ENCODE measurements at places on chromosomes 6 and 20. TPM values are rescaled to one million over a fixed set of nuclear protein-coding genes. Genes with fewer than 3 reads are reported as not detected.

DNA sequence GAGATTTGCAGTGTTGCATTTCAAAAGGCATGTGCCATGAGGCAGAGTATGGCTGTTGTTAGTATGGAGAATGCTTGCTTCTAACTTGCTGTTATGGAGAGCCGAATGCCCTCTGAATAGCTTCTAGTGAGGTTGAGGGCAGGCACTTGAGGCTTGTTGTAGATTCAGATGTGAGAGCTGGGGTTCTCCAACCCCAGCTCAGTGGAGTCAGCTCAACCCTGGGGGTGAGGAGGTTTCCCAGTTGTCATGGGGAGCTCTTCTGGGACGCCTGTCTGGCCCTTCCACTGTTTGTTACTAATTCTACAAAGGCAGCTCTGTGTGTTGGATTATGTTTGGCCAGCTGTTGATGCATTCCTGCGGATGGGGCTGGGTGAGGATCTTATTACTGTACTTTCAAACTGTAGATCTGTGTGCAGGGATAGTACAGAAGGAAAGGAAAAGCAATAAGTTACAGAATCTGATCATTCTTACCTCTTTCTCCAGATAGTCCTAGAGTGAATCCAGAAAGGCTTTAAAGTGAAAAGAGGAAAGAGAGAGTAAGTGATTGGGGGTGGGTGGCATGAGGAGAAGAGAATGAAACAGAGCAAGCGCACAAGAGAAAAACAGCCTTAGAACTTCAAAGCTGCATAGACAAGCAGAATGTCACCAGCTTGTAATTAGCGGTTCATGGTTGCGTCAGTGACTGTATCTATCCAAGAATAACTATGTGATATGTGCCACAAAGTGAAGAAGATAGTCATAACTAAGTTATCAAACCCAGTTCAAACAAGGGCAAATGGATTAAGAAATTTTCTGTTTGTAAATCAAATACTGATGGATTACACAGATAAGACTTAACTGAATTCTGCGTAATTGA lies 148.7 kb downstream of the PRL start:
- DNase-seq, result peak; percentile 81

GRCh38 chr6:30060606-30061091 lies 416 bp upstream of the POLR1H start:
- peak; percentile 56 for DNase-seq

- peak; percentile 86 for DNase-seq
Measured at GRCh38 chr6:26205625-26206574, 118.7 kb downstream of the HFE start.

DNA sequence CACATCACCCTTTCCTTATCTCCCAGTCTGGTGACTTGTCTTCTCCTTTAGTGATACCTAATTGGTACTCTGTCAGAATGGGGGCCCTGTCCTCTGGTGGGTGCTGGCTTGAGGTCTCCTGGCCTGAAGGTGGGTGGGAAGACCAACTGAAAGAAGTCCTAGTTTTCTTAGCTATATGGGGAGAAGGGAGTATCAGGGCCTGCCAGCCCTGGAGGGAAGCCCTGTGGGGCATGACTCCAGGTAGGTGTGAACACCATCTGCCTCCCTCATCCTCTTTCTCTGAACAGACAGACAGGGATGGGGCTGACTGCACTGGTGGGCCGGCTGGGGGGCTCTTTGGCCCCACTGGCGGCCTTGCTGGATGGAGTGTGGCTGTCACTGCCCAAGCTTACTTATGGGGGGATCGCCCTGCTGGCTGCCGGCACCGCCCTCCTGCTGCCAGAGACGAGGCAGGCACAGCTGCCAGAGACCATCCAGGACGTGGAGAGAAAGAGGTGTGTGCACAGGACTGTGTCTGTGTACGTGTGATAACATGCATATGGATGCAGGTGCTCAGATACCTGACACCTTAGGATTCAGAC lies 4.8 kb downstream of the CRIP3 start:
- no peak for DNase-seq

GRCh38 chr6:140043357-140043756 lies 668.9 kb upstream of the CITED2 start:
- DNase-seq, result peak; percentile 85

DNA sequence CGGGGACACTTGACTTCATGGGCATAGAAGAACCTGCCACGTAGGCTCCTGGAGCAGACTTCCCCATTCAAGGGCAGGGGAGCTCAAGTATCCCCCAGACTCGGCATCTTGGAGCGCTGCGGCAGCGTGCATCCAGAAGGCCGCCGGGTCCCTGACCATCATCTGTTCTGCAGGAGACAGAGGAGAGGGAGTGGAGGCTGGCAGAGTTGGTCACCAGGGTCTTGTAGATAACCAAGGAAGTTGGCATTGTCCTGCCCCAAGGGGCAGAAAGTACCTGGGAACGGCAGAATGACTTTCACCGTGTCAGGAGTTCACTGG lies 82.8 kb downstream of the TCP11 start:
- DNase-seq, result no peak

GRCh38 chr20:40493071-40493470 lies 196.0 kb downstream of the MAFB start:
- DNase-seq, result no peak

GRCh38 chr20:39016041-39016440 lies 53.9 kb downstream of the DHX35 start:
- no peak for DNase-seq

- no peak for DNase-seq
Measured at GRCh38 chr6:38637756-38638155, 2.0 kb downstream of the BTBD9 start.

- no peak for DNase-seq
Measured at GRCh38 chr20:20979934-20980333, 126.2 kb downstream of the LINC00237 start.

DNA sequence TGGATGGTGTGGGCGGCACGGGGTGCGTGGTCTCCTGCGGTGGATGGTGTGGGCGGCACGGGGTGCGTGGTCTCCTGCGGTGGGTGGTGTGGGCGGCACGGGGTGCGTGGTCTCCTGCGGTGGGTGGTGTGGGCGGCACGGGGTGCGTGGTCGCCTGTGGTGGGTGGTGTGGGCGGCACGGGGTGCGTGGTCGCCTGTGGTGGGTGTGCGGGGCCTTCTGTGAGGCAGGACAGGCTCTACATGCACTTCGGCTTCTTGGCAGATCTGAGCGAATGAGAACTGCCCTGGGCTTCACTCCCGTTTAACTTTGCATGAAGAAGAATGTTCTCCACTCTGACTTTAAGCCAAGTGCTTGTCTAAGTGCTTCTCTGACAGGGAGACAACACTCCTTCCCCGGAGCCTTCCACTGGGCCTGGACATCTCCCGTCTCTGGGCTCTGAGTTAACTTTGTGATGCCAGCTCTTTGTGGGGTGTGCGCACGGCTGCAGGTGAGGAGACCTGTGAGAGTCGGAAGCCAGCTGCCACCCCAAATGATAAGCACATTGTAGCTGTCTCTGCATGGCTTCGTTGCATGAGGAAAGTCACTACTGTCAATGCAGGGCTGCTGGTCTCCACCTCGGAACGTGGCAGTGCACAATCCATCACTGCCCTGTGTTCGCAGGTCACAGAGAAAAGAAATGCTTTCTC lies 244.8 kb downstream of the DLL1 start:
- DNase-seq, result no peak

PPIL1 gene
- 88.3 TPM for total RNA-seq

FHL5 gene
- not detected for total RNA-seq

CPXM1 gene
- 2.0 TPM for total RNA-seq

Measured in Daoy (cell line).